ENCODE measurements at places on chromosomes 7 and 10.
A peak's percentile ranks its signal among the peaks of the same experiment; 100 is the strongest.

DNA sequence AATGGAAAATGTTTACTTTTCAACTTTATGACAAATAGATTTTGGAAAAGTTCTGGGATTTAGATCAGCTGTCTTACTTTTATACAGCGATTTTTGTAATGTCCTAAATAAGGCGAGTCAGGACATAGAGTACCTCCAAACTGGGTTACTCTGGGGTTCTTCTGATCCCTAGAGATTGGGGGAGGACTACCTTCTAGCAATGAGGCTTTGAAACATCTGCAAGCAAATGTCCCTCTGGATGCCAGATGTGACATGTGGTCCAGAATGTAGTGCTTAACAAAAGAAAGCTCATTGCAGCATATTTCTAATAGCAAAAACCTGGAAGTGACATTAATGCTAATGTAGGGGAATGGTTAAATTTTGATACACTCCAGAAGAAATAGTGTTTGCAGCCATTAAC lies 36.1 kb downstream of the ABRAXAS2 start:
- no peak for DNase-seq

DNA sequence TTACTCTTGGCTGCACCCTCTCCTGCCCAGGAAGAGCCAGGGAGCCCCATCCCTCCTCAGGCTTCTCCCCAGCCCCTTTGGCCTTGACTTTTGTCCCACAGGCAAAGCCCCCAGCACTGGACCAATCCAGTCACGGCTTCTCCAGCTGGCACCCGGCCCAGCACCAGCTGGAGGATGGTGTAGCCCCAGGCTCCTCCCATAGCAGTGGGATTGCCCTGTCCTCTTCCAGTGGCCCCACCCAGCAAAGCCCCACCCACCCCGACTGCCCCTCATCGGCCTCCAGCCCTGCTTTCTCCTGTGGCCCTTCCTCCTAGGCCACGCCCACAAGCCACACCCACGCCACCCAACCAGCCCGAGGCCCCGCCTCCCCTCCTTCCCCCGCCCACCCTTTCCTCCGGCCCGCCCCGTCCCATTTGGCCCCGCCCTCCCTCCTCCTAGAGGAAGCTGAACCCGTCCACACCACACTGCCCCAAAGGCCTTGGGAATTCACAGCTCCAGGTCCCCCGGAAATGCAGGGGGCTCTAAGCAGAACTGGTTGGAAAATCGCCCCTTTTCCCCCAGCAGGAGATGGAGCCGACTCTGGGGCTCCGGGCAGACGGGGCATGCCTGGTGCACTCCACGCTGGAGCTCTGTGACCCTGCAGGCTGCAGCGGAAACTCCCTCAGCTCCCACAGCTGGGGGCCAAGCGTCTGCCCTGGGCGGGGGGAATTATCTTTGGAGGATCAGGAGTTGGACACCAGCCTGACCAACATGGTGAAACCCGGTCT lies 25.2 kb downstream of the GET4 start:
- peak; percentile 10 for DNase-seq

- no peak for DNase-seq
Observed at GRCh38 chr10:30371954-30372353, 22.9 kb upstream of the MTPAP start.

GRCh38 chr10:18658271-18659124 lies 733 bp upstream of the ARL5B start:
- no peak for DNase-seq

DNA sequence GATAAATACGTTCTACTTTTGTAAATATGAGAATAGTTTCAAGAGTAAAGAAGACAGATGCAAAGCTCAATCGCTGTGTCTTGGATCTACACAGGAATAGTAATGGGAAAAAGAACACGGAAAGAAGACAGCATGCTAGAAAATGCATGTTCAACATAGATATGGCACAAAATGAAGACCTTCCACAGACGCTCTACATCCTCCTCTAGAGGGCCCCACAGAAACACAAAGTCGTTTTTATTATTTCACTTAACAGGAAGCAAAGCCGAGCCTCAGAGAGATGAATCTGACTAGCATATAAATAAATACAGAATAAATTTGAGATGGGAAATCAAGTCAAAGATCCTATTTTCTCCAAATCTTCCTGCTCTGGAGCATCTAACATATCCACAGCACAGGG lies 292.6 kb downstream of the PARD3 start:
- DNase-seq: no peak

DNA sequence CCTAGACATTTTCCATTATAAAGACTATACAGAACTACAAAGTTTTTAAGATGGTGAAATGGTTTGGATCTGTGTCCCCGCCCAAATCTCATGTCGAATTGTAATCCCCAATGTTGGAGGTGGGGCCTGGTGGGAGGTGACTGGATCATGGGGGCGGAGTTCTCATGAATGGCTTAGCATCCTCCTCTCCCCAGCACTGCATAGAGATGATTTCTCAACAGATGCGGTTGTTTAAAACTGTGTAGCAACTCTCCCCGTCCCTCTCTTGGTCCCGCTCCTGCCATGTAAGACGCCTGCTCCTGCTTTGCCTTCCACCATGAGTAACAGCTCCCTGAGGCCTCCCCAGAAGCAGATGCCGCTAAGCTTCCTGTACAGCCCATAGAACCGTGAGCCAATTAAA lies 1.6 kb downstream of the FAM133B start:
- DNase-seq: no peak

DNA sequence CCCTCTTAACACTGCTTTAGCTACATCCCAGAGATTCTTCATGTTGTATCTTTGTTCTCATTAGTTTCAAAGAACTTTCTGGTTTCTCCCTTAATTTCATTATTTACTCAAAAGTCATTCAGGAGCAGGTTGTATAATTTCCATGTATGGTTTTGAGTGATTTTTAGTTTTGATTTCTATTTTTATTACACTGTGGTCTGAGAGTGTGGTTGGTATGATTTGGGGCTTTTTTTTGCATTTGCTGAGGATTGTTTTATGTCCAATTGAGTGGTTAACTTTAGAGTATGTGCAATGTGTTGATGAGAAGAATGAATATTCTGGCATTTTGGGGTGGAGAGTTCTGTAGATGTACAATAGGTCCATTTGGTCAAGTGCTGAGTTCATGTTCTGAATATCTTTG lies 37.9 kb upstream of the CAPZA2 start:
- DNase-seq: no peak

GRCh38 chr10:1410469-1411395 lies 326.6 kb downstream of the ADARB2 start:
- DNase-seq: no peak

DNA sequence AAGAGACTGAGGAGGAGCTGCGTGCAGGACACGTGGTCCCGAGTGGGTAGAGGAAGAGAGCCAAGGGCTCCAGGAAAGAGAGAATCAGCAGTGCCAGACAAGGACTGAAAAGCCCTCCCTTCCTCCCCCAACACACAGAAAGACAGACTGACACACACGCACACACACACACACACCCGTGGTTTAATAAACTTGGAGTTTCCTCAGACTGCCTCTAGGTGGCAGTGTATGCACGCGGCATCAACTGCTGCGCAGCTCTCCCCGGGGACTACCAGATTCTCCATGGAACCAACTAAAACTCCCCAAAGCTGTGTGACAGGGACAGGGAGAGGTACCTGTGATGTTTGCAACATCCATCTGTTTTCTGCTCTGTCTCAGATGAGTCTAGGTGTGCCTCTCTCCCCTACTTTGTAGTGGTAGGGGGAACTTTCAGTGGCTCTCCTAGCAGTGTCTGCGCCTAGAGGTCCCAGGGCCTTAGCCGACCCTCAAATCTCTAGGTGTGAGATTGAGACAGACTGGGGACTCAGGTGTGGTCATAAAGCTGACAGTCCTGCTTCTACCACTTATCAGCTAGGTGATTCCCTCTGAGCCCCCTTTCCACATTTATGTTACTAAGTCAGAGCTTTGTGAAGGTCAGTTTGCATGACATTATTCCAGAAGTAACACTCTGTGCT lies 9.3 kb upstream of the TSPAN14 start:
- DNase-seq: peak; percentile 70

DNA sequence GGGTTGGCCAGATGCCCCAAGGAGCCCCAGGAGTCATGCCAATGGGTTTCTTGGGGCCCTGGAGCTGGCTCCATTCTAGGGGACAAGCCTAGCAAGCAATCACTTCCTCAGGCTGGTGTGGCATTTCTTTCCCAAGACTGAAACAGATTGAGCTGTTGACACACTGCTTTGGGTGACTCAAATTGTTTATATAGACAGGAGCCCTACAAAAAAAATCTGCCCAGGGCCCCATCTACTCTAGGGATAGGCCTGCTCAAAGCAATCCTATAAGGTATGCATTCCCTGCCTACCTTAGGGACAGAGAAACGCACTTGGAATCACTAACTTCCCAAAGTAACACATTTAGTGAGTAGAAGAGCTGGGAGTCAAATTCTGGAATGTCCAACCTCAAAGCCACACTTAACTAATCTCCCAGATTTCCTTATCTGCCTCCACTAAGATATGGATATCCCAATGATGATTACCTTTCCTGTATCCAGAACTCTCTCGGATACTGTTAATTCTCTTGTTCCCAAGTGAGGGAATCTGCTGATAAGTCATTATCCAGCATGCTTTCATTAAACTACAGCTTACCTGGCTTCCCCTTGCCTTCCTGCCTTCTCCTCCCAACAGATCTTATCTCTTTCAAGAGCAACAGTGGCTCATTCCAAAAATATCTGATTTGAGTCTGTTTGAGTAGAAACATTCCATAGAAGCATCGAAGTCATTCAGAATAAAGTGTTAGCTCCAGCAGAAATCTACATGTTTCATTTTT lies 3.1 kb downstream of the ABLIM1 start:
- DNase-seq: no peak

GRCh38 chr10:35423505-35424306 lies 87.4 kb downstream of the CCNY start:
- no peak for DNase-seq

GRCh38 chr10:34018129-34018528 lies 683.7 kb upstream of the NRP1 start:
- no peak for DNase-seq

- no peak for DNase-seq
Observed at GRCh38 chr10:70772627-70773026, 12.6 kb downstream of the TBATA start.

DNA sequence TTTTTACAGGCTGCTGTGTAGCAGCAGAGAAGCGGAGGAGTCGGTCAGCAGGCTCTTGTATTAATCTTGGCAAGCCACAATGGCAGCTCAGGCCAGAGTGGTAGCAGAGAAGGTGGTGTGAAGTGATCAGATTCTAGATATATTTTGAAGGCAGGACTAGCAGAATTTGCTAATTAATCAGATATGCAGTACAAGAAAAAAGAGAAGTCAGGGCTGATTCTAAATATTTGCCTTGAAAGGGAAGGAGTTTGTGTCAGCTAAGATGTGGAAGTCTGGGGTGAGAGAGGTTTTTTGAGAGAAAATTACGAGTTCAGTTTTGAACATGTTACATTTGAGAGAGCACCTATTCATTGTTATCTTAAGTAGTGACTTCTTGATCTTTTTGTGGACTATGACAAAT lies 176.3 kb downstream of the WNT2 start:
- no peak for DNase-seq

DNA sequence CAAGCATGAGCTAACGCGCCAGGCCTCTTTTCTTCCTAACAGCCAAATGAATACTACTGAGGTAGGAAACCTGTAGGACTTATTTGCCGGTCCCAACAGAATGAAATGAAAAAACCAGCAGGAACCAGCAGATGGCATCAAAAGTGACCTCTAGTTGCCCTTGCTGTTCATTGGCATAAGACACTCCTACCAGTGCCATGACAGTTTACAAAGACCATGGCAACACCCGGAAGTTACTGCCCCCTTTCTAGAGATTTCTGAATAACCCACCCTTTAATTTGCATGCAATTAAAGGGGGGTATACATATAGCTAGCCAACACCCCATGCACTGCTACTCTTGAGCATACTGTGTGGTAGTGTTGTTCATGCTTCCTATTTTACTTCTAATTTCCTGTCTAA lies 65.2 kb downstream of the ATE1 start:
- no peak for DNase-seq

GRCh38 chr7:2959828-2960599 lies 83.7 kb downstream of the CARD11 start:
- DNase-seq: no peak

DNA sequence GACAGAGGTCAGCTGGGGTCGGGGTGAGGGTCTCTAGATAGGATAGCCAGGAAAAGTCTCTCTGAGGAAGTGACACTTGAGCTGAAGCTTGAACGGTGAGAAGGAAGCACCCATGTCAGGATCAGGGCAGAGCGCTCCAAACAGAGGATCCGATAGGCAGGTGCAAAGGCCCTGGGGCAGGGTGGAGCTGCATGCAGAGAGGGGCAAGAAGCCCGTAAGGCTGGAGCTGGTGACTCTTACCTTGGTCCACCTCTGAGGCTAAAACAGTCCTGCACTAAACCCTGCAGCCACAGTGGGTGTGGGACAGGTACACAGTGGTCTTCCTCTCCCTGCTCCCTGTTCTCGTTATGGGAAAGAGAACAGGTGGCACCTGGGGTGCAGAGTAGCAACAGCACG lies 5.8 kb upstream of the C10orf71 start:
- DNase-seq: no peak

DNA sequence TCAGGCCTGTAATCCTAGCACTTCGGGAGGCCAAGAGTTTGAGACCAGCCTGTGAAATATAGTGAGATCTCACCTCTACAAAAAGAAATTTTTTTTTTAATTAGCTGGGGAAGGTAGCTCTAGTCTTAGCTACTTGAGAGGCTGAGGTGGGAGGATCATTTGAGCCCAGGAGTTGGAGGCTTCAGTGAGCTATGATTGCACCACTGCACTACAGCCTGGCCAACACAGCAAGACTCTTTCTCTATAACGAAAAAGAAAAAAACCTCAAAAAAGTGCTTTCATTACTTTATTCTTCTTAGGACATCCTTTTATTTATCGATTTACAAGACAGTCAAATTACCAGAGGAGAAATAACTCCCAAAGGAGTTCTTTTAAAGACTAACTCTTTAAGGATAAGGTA lies 49.4 kb upstream of the EXOC4 start:
- DNase-seq: no peak

DNA sequence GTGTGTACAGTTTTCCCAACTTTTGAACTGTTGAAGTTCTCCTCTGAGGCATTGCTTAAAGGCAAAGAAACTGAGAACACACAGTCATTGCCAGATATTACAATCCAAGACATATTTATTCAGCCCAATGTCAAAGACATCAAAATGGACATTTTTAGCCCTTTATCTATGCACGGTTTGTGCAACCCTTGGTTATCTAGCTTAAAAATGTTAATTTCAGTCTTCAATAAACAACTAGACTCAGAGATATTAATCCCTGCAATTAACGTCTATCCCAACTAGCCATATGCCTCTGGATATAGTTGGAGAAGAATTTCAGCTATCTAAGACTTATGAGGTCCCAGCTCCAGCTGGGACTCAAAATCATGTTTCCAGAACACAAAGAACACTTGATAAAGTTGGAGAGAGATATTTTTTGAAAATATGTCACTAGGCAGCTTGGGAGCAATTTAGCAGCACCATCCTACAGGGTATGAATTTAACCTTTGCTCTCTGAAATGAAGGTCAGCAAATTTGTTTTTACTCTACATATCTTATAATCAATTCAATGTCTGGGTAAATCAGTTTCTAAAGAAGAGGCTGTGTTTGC lies 357.0 kb downstream of the RNLS start:
- no peak for DNase-seq

- DNase-seq: no peak
Observed at GRCh38 chr7:74175340-74175739, 1.2 kb downstream of the EIF4H start.

- no peak for DNase-seq
Observed at GRCh38 chr7:43701500-43701854, 27.8 kb downstream of the COA1 start.
